ENCODE measurements at places on chromosomes 12 and 14. TPM values are rescaled to one million over a fixed set of nuclear protein-coding genes. Genes with fewer than 3 reads are reported as not detected.

Gene NEMP1
- total RNA-seq: 17.1 TPM

Gene SLC5A8
- total RNA-seq: not detected

Gene KLRF1
- not detected for total RNA-seq

Gene SIX6
- total RNA-seq: not detected

Gene PTPRR
- total RNA-seq: 0.37 TPM

Gene RND1
- total RNA-seq: 17.8 TPM

Gene DEPDC4
- 1.3 TPM for total RNA-seq

Gene PZP
- not detected for total RNA-seq

Gene TSPAN19
- not detected for total RNA-seq
